ENCODE measurements at places on chromosomes 13 and 19.

- no peak for DNase-seq
These were observed 43.0 kb upstream of the CSNK1A1L start for GRCh38 chr13:37148501-37148900.

DNA sequence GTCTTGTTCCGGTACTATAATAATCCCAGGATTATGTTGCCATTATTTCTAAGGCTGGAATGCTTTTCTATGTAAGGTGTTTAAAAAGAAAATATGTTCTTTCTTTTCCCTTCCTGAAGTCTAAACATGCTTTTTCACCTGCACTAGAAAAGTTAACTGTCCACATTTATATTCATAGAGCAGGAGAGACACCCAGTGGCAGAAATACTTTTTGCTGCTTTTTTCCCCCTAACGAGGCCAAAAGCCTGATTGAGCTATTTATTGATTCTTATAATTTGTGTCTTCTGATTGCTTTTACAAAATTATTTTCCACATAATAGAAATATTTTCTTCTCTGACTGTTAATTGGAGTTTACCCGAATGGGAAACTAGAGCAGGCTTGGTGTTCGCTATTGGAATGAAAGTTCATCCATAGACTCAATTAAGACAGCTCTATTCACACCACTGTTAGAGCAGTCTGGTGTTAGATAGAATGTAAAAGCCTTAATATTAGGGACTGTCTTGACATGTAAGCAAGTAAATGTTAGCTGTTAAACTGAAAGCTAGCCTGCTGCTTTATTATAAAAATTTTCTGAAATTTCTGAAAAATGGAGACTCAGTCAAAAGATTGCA lies 15.8 kb downstream of the GPR180 start:
- DNase-seq = no peak

- no peak for DNase-seq
These were observed 6.4 kb downstream of the LATS2 start for GRCh38 chr13:21055016-21055415.

DNA sequence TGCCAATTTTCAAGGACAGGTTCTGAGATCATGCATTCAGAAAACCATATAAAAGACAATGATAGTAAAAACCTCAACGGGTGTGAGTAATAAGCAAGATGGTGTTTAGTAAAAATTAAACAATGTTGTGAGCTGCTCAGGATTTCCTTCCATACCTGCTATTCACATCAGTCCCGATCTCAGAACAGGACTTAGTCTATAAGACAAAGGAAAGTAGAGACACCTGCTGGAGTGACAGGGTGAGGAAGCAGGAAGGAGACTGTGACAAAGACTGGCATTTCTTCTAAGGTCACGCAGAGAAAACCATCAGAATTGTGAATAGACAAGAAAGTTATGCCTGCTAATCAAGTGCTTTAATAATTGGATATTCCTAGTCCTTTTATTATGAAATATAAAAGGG lies 648.0 kb downstream of the DACH1 start:
- DNase-seq = no peak

- no peak for DNase-seq
These were observed 344.0 kb downstream of the MTUS2 start for GRCh38 chr13:29164116-29164515.

DNA sequence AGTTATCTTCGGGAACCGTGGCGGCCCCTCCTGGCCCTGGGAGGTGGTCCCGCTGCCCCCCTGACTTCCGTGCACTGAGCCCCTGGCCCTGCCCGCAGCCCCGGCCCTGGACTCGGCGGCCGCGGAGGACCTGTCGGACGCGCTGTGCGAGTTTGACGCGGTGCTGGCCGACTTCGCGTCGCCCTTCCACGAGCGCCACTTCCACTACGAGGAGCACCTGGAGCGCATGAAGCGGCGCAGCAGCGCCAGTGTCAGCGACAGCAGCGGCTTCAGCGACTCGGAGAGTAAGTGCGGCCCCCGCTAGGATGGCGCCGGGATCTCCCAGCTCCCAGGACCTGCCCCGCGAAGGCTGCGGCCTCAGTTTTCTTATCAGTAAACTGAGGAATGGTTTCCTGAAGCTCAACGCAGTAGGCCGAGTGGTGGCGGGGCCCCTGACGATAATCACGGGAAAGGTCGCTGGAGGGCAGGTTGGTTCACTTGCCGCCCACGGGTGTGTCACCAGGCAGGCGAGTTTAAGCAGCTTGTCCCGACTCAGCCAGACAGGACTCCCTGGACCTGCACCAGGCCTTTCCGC lies 924 bp downstream of the RGCC start:
- DNase-seq = no peak

GRCh38 chr19:19750842-19751790 lies 18.2 kb upstream of the ZNF14 start:
- no peak for DNase-seq

Measured in stimulated activated CD8-positive, alpha-beta memory T cell treated with anti-CD3 and anti-CD28 coated beads, Interleukin-4, amount 100 ng/mL, for 1 hour (primary cell).